ENCODE measurements at places on chromosomes 16 and 17.

DNA sequence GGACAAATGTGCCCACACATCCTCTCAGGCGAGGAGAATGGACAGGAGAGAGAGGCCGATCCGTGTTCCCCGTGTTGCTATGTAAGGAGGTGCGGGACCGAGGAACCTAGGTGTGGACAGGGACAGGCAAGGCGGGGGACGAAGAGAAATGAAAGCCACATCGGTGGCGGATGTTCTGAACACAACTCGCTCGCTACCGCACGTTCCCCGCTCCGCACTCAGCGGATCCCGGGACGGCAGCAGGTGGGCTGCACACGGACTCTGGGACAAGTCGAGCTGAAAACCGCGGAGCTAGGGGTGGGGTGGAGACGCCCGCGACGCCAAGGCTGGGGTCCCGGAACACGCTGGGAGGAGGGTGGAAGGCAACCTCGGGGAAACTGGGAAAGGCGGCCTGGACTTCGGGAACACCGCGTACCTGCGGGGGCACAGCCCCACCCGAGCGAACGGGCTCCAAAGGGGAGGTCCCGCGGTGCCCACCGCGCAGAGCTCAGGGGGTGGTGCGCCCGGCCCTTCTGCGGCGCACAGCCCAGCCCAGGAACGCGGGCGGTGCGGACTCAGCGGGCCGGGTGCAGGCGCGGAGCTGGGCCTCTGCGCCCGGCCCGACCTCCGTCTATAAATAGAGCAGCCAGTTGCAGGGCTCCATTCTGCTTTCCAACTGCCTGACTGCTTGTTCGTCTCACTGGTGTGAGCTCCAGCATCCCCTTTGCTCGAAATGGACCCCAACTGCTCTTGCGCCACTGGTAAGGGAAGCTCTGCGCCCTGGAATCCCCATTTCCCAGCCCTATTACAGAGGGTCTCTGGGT lies at the start of gene MT1E:
Gene MT1E, plus strand, starts transcription at position 642 of the 803 bp plus-strand sequence. Its CDS starts 71 bp downstream, at position 713.
- peaks cover 14% of the 10 kb centered on the region for H3K27me3 ChIP-seq
- no peaks in the 10 kb centered on the region for H3K36me3 ChIP-seq
- DNase-seq: peak; percentile 80

DNA sequence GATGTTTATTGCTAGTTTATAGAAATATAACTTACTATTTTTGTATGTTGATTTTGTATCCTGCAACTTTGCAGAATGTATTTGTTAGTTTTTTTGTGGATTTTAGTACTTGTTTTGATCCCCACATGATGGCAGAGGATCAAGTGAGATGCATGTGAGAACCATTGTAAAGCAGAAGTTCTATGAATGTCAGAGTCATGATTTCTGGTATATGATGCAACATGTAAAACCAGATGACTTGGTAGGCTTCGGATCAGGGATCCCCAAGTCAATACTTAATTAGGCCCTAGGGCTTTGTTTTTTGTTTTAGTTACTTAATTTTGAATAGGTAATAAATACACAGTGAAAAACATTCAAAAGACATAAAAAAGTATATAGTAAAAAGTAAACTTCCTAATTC lies 45.8 kb downstream of the ESRP2 start:
- H3K27me3 ChIP-seq: no peaks in the 10 kb centered on the region
- H3K36me3 ChIP-seq: peaks cover 58% of the 10 kb centered on the region
- H3K4me1 ChIP-seq: peaks cover 3% of the 10 kb centered on the region
- no peak overlapping the region for H3K4me3 ChIP-seq
- no peak for DNase-seq
- no peak overlapping the region for H3K27ac ChIP-seq

GRCh38 chr17:31733326-31733725 lies 125.7 kb downstream of the COPRS start:
- no peak for DNase-seq
- H3K27ac ChIP-seq: no peak overlapping the region
- no peaks in the 10 kb centered on the region for H3K27me3 ChIP-seq

DNA sequence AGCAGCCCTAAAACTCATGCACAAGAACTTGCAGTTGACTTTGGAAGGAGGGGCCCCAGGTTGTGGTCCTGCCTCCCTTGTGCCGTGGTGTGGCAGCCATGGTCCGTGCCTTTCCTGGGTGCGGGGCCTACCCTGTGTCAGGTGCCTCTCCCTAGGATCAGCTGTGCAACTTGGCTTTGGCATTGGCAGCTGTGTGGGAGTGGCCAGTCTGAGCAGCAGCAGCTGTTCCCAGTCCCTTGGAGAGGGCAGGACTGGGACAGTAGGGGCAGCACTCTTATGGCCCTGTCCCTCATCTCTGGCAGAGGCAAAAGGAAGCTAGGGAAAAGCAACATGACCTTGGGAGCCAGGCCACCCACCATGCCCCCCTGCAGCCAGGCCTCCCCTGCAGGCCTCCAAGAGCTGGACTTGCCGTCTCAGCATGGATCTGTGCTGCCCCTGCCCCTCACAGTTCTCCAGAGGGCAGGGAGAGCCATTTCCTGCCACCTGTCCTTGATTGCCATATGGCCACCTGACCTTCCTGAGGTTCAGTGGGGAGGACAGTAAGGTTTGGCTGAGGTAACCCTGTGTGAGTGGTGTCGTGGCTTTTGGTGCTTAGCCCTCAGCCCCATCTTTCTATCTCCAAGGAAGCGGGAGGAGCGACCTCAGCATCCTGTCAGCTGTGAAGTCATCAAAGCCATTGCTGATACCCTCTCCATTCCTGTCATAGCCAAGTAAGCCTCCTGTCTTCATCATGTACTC lies 15.5 kb upstream of the NFATC3 start:
- H3K36me3 ChIP-seq: peaks cover 17% of the 10 kb centered on the region
- H3K4me3 ChIP-seq: no peak overlapping the region
- DNase-seq: no peak
- H3K27ac ChIP-seq: peak overlapping the region; percentile 63
- H3K27me3 ChIP-seq: no peaks in the 10 kb centered on the region

DNA sequence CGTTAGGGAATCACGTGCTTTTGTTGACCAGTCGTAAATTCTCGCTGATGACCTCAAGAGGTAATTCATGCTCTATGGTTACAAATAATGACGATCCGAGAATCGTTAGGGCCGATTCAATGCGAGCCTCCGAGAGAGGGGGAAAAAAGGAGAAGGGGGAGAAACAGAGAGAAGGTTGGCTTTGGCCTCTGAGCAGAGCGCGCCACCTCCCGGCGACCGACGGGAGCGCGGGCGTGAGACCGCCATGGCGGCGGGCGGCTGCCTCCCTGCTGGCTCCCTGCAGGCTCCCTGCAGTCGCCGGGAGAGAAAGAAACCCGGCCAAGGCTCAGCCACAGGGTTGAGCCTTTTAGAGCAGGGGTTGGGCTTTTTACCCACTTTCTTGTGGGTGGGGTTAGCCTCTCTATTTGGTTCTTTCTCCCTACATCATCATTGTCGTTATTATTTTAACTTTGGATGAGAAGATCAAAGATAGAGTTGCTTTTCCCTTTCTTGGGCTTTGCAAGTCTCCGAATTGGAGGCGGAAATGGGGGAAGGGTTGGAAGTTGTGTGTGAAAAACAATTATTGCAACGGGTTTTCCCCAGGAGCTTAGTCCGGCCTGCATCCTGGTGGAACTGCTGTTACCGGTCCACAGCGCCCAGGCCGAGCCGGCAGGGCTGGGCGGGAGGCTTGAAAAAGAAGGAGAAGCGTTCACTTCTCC lies 410 bp upstream of the HOXB5 start:
- no peak overlapping the region for H3K4me3 ChIP-seq
- peaks cover 49% of the 10 kb centered on the region for H3K4me1 ChIP-seq
- H3K36me3 ChIP-seq: no peaks in the 10 kb centered on the region

All from natural killer cell (primary cell).